ENCODE measurements at places on chromosomes 2 and 18.

GRCh38 chr2:24820175-24820513 is 26.9 kb downstream of the CENPO start:
- no peak for DNase-seq

DNA sequence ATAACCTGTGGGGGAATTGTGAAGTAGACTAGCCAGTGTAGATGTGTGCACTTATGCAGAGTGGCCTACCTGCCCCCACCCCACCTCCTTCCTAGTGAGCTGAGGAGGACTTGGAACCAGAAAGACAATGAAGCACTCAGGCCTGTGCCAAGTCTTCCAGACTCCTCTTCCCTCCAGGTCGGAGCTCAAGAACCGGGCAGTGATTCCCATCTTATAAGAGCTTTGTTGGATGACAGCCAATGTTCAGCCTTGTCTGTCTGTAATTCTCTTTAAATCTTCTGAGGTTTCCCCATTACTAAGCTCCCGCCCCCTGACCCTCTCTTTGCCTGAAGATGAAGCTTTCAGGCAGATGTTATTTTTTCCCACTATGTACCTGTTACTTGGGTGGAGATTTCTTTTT is 121.0 kb downstream of the SMAD2 start:
- no peak for DNase-seq

DNA sequence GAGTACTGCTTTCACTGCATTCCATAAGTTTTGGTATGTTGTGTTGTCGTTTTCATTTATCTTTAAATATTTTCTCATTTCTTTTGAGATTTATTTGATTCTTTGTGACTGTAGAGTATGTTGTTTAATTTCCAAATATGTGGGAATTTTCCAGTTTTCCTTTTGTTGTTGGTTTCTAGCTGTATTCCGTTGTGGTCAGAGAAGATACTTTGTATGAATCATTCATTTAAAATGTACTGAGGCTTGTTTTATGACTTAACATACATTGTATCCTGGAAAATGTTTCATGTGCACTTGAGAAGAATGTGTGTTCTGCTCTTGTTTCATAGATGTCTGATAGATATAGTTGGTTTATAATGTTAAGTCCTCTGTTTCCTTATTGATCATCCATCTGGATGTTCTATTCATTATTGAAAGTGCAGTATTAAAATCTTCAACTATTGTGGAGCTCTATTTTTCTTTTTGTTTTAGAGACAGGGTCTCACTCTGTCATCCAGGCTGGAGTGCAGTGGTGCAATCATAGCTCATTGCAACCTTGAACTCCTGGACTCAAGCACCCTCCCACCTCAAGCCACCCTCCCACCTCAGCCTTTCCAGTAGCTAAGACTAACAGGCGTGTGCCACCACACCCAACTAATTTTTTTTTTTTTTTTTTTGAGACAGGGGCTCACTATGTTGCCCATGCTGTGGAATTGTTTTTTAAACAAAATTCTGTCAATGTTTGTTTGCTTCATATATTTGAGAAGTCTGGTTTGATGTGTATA is 96.8 kb downstream of the TAF4B start:
- no peak for DNase-seq

- no peak for DNase-seq
These were observed 32.8 kb downstream of the INPP4A start for GRCh38 chr2:98477506-98477905.

- DNase-seq = peak; percentile 90
These were observed at the start of gene MALT1 for GRCh38 chr18:58671111-58671631. TSS of gene MALT1 (plus strand) at chr18:58671465. CDS start at chr18:58671644, 179 bp downstream.

All from stimulated activated CD8-positive, alpha-beta memory T cell treated with anti-CD3 and anti-CD28 coated beads, Interleukin-4, amount 100 ng/mL, for 1 hour (primary cell).